GM04503 (cell line): ENCODE measurements at places on chromosomes 7 and 10.

DNA sequence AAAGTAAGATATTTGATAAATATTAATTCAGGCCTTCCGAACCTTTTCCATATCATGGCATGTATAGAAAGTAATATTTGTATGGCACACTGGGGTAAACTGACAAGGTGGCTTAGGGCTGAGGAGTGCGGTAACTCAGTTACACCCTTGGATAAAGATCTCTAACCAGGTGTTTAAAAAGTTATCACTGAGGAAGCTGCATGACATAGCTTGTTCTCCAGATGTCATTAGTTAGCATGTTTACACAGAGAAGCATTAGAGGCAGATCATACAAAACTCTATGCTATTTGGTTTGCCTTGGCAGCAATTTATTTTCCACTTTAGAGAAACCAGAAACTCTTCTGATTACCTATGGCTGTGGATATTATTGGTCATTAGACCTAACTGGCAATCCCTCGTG, 118.2 kb downstream of the ST7 start:
- no peak for DNase-seq

DNA sequence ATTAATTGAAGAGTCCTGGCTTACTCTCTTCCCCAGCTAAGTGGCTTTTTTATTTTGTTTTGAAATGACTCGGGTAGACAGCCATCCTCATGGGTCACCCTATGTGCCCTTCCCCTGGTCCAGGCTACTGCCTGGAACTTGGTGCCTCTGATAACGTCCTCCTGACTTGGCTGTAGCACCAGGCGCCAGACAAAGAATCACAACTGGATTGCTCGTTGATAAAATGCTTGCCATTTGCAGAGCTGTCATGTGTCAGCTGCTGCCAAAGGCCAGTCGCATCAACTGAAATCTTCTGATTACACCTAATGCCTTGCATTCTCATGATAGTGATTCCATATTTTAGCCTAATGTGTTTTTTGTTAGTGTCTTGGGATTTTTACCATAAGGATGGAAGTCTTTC, 27.4 kb upstream of the ABLIM1 start:
- DNase-seq, result no peak

DNA sequence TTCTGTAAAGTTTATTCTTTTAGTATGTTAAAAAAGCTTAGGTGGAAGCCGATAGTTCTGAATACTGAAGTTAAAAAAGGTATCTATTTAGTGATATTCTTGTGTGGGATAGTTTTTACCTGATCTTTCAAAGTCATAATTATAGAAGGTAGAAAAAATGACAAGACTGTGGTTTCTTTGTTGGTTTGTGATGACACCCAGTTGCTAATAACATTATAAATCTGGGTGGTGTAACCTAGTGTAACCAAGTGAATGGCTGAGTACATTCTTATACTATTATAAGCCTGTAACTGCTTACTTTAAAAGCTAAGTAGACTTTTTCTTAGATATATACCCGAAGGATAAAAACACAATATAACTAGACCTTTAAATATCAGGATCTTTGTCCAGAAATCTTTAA, 2.3 kb downstream of the CDK13 start:
- no peak for DNase-seq

DNA sequence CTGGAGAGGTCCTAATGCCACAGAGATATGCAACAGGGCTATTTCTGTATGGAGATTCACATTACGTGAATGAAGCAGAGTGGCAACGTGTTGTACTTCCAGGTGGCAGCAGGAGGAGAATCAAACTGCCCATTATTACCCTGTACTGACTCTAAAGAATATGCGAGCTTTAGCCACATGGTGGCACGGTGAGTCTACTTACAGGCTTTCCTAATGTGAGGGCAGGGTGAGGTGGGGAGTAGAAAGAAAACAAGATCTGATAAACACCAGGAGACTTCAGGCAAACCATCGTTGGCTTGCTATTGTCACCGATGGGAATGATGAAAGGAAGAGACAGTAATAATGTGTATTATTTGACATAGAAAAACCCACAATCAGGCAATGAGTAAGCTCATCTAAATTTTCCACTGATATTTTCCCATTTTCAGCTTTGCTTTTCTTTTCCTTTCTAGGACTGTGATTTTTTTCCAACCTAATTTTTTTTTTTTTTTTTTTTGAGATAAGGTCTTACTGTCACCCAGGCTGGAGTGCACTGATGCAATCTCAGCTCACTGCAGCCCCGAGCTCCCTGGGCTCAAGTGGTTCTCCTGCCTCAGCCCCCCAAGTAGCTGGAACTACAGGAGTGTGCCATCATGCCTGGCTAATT, 164.3 kb downstream of the BTAF1 start:
- DNase-seq, result no peak

- no peak for DNase-seq
Observed at GRCh38 chr7:134660242-134660785, 13.7 kb downstream of the BPGM start.

DNA sequence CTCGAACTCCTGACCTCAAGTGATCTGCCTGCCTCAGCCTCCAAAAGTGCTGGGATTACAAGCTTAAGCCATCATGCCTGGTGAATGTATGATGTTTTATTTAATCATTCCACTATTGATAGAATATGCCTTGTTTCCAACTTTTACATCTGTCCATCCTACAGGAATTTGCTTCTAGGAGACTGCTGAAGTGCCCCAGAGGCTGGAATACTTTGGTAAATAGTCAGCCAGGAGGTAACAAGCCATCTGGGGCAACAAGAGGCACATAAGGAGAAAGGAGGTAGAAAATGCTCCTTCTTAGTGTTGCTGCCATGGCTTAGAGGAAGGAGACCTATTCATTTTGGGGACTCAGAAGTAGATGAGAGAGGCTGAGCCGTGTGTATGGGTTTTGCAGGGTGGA, 14.8 kb downstream of the PLCE1 start:
- no peak for DNase-seq

DNA sequence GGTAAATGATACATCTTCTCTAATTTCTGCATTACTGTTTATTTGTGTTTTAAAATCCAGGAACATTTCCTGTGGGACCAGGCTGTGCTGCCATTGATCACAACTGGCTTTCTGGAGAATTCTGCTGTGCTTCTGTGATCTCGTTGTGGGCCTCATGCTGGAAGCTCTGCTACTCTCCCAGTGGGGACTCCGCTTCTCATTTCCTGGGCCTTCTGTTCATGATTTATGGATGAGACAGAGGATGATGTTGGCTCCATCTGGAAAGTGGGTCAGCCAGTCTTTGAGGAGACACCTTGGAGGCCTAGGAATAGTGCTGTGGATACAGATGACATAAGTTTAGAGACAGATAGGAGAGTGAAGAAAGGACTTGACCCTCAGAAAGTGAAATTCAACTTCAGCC, 15.2 kb upstream of the GPR158 start:
- no peak for DNase-seq

- DNase-seq, result no peak
Observed at GRCh38 chr10:76043261-76043660, 611.8 kb downstream of the LRMDA start.

- DNase-seq, result peak; percentile 34
Observed at GRCh38 chr7:100407285-100408180, 21.0 kb downstream of the ZCWPW1 start.

DNA sequence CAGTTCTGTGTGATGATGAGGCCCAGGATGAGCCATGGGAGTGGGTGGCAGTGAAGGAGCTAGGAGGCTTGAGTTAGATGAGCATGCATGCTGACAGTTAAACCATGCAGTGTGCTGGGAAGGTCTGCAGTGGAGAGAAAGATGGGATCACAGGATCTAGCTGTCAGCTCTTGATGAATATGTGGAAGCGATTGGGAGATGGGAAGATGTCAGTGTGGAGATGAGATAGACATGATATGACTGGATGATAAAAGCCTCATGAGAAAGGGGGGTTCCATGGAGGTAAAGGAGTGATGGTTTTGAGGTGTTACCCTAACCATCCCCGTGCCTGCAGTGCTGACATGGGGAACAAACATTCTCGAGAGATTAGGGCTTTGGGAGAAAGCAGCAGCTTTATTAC, 165.0 kb upstream of the CTBP2 start:
- no peak for DNase-seq
